ENCODE measurements at places on chromosomes 5 and 9.
A peak's percentile ranks its signal among the peaks of the same experiment; 100 is the strongest.

GRCh38 chr5:78544561-78545201, 103.9 kb downstream of the LHFPL2 start:
- DNase-seq, result no peak

GRCh38 chr5:133876266-133876665, 92.2 kb downstream of the C5orf15 start:
- DNase-seq, result no peak

DNA sequence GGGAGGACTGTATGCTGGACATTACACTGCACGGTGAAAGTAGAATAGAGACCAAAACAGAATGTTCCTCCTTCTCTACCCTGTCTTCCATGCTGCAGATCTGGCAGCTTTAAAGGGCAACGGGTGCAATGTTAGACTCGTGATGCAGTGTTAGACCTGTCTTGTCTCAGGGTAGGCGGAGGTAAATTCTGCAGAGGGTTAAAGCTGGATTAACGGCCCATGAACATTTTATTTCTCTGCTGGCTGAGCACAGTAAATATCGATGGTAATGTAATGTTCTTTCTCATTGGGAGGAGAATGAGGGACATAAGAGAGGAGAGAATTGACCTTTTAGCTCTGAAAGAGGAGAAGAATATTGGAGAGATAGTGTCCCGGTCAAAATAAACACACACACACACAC, 178.9 kb downstream of the NMUR2 start:
- DNase-seq, result no peak

- DNase-seq, result no peak
These were observed 34.2 kb downstream of the PRKACG start for GRCh38 chr9:68979538-68980314.

DNA sequence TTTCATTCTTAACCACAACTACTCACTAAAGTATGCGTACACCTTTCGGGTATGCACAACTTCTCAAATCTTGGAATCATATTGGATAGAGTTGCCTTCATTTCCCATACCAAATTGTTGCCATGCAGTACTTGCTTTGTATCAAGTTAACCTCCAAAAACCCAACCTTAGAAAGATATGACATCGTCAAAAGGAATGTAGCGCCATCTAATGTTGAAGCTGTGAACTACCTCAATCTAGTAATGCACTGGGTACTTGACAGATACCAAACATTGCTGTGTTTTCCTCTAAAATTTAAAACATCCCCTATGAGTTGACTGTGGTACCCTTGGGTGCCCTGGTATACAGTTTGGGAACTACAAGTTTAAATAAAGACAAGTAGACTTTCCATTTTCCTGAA, 318.4 kb downstream of the ARL15 start:
- no peak for DNase-seq

GRCh38 chr9:132351404-132352045, 3.3 kb downstream of the SETX start:
- DNase-seq, result no peak

DNA sequence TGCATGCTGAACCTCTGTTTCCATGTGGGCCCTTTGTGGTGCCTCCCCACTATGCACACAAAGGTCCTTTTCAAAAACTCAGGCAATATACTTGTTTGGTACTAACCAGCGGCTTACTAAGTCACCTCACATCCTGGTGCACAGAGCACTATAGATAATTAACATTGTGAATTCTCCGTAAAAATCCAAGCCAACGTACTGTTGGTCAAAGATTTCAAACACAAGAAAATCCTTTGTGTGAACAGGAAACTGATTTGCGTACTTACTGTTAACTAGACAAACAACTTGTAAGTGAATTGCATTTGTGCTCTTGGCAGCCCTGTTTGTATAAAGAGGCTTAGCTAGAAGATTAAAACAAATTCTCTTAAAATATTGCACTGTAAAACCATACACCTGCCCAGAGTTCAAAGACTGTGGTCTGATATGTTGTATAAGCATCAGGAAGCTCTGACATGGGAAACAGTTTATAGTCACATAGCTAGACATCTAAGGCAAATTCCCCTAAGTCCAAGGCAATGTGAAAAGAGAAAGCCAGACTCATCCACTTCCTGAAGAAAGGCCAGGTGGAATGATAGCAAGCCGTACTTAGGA, 125.0 kb upstream of the SLC12A2 start:
- no peak for DNase-seq

DNA sequence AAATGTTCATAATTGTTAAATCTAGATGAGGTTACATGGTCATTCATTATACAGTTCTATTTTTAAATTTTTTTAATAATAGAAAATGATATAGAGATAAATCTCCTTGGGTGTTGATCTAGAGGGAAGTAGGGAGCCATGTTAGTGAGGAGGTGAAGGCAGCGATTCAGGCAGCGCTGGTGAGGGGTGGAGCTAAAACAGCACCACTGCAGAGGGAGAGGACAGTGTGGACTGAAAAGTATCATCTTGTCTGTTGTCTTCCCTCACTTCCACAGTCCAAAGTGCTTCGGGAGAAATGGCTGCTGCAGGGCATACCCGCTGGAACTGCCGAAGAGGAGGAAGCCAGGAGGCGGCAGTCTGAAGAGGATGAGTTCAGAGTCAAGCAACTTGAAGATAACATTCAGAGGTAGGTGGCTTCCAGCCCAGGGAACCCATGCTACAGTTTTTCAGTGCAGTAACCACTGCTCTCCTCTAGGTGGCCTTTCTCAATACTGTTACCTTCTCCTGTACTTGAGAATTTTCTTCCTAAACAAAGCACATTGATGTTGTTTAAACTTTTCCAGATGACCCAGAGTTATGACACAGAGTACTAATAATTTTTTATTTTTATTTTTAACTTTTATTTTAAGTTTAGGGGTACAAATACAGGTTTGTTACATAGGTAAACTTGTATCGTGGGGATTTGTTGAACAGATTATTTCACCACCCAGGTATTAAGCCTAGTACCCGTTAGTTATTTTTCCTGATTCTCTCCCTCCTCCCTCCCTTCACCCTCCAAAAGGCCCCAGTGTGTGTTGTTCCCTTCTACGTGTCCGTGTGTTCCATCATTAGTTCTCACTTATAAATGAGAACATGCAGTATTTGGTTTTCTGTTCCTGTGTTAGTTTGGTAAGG, 100.5 kb downstream of the PALM2AKAP2 start:
- peak; percentile 56 for DNase-seq
